AG04450 (cell line): ENCODE measurements at places on chromosomes 2 and 18. TPM values are rescaled to one million over a fixed set of nuclear protein-coding genes. Genes with fewer than 3 reads are reported as not detected.

The TNP1 gene
- polyA plus RNA-seq, result not detected in 2 replicates

The SEPTIN10 gene
- 81.6 and 105 TPM in 2 replicates for polyA plus RNA-seq

The PAX8 gene
- polyA plus RNA-seq, result 1.2 TPM in 2 replicates

The ZSWIM2 gene
- polyA plus RNA-seq, result 0.10 TPM in 1 of 2 replicates, not detected in the other

DNA sequence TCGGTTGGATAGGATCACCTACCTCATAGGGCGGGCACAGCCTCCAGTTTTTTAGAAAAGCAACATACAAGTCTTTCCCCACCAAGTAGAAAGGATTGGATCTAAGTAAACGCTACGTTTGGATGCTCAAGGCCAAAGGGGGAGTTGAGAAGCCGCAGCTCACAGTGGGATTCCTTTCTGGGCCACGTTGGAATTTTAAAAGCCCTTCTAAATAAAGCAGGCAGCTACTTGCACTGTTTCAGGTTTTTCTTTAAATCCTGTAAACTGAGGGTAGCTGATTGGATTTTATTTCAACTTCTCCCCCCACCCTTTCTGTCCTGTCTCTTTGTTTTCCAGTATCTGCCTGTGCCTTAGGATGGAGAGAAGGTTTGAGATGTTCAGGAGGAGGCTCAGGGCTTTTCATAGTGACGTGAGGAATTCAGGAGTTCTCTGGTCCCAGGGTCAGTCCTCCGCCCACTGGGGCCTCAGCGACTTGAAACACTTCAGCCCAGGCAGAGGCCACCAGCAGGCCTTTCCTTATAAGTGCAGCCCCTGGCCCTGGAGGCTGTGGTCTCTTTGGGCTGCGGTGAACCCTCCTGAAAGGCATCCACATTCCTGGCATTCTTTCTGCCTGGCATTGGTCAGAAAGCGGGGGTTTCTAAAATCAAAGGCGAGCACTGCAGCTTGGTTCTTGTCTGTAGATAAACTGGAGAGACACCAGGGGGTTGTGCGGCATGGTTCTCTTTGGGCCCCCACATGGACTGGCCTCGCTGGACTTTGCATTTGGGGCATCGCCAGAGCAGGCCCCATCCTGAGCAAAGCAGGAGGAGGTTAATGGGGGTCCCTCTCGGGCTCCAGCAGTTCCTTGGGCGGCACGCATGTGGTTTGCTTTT lies 44.5 kb downstream of the SH3BP4 start:
- peak; percentile 63 for DNase-seq

- no peak for DNase-seq
These were observed 66.5 kb downstream of the GALNT14 start for GRCh38 chr2:31071741-31072140.

DNA sequence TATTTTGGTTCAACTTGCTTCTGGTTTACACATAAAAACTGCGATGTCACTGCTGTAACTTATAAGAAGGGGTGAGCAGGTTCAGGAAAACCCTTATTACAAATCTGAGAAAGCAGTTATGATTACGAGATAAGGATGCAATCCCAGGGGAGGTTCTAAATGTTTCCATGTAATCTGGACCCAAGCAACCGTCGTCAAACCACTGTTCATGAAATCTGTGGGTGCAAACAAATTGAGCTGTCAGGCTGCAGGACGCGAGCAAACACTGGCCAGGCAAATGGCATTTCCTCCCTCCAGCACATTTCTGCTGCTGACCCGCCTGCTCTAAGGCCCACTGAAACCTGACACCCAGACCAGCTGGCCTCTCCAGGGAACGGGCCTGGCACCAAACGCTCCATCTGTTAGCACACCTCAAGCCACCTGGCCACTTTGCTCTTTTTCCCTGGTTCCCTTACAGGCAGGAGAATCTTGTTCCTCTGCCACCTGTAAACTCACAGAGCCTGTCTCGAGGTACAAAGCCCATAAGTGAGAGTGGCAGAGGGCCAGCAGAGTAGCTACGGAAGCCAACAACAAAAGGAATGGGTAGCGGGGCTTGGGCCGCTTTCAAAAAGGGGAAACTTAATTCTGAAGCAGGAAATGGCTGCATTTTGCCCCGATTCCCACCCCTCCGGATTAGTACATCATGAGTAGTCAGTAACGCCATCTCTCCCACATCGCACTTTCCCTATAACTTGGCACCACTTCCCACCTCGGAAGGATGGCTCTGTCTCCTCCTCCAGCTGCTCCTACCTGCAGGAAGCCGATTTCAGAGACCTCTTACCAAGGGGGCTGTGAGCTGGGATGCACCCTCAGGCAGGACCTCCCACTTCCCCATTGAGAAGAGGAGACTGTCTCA lies 26.5 kb downstream of the CRACDL start:
- DNase-seq, result peak; percentile 52

- DNase-seq, result no peak
These were observed 22.5 kb downstream of the PLEKHA3 start for GRCh38 chr2:178502751-178503150.

The EVX2 gene
- not detected in 2 replicates for polyA plus RNA-seq

DNA sequence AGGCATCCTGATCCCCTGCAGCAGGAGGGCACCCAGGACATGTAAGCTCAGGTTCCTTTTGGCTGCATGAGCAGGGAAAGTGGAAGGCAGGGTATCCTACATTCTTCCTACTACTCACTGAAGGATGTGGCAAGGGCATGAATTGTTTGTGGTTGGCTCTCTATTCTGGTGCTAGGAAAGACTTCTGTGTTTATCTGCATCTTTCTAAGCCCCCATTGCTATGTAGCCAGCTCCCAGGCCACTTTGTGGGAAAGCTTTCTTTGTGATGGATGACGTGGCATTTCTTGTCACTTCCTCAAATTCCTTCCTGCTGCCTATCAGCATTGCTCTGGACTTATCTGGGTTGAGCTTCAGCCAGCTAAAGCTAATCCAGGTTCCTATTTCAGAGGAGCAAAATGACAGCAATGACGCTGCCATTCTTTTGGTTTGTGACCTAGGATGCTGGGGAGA lies 46.2 kb downstream of the MEIS1 start:
- DNase-seq, result peak; percentile 26

- DNase-seq, result no peak
These were observed 30.1 kb upstream of the PNO1 start for GRCh38 chr2:68127358-68128242.

The CMPK2 gene
- not detected in 2 replicates for polyA plus RNA-seq

GRCh38 chr2:142320067-142320466 lies 189.3 kb upstream of the LRP1B start:
- DNase-seq, result no peak

DNA sequence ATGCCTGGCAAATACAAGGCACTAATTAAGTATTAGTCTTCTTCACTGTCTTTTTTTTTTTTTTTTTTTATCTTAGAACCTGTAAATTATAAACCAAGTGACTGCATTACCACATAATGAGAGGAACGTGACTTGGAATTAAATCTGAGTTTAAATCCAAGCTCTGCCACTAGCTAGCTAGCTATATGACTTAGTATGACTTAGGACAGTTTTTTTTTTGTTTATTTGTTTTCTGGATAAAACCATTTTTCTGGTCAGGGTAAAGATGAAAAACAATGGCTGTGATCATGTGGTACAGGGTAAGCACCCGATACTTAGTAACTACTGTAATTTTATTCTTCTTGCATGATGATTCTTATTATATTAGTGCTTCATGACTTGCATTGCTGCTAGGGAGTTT lies 191.8 kb upstream of the LRRTM1 start:
- DNase-seq, result no peak

DNA sequence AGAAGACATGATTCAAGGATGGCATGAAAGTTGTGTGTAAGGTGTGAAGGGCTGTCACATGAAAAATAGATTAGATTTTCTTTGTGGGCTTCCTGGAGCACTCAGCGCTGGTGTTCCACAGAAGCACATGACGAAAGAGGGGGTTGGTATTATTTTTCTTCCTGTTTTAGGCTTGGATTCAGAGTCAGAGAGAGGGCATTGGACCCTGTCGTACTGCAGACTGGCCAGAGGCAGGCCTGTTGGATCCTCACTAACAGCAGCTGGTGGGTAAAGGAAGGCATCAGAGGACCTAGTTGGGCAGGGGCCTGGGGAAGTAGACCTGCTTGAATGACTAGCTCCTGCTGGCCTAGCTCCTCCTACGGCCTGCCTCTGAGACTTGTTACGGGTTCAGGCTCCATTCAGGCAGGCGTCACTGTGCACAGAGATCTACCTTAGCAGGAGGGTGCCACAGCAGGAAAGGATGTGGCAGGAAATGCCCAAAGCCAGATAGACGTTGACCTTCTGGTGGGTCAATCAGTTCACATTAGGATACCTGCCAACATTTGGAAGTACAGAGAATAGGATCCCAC lies 13.1 kb downstream of the CTLA4 start:
- no peak for DNase-seq
